ENCODE measurements at places on chromosomes 2 and 18.
A peak's percentile ranks its signal among the peaks of the same experiment; 100 is the strongest.

GRCh38 chr2:27583390-27583915 is 611 bp downstream of the ZNF512 start:
- DNase-seq, result no peak

- DNase-seq, result no peak
Observed at GRCh38 chr2:28035163-28035690, 144.7 kb downstream of the BABAM2 start.

- no peak for DNase-seq
Observed at GRCh38 chr2:98242003-98242402, 104.3 kb upstream of the CNGA3 start.

GRCh38 chr2:37634914-37635503 is 36.4 kb downstream of the CDC42EP3 start:
- DNase-seq, result no peak

- DNase-seq, result no peak
Observed at GRCh38 chr2:64605026-64605471, 48.7 kb downstream of the SERTAD2 start.

DNA sequence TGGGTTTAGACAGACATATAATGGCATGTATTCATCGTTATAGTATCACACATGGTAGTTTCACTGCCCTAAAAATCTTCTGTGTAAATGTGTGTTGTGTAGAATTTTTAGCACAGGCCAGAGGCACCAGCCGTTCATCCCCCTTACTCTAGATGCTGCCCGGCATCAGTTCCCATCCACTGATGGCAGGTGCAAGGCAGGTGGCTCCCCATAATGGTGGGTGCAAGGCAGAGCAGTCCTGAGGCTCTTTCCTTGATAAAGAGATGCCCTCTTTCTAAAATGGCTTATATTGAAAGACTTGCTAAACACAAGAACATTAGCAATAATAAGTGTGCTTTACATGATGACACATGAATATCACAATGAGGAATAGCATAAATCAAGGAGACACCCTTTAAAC is 508.5 kb downstream of the EPHA4 start:
- no peak for DNase-seq

GRCh38 chr2:158953926-158954763 is 14.3 kb upstream of the TANC1 start:
- DNase-seq, result peak; percentile 5

DNA sequence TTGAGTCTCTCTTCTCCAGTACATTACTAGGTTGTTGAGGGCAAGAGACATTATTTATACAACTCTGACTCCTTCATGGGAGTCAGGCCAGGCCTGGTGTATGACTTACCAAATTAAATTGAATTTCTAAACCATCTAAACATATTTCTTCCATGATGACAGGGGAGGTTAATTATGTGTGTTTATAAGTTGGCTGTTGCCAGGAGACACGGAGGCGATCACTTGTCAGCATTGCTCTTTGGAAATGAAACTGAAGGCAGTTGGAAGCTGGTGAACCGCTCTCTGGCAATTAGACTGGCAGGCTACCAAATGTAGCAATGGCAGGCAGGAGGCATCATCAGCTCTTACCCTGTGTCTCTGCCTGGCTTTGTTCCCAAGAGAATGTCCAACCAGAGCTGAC is 241.4 kb downstream of the KCNS3 start:
- DNase-seq, result no peak

DNA sequence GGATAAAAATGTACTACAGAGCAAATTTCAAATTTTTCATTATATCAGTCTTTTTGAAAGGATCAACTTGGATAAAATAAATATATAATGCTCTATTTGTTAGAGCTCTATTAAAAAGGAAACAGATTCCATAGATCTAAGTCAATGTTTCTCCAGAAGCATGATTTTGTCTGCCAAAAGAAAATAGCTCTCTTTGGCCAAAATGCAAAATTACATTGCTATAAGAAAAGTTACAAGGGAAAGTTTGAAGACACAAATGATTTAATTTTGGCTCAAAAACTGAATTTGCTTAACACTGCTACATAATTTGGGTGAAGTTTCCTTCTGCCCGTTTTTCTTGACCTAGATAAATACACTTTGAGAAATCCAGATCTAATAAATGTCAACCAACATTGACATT is 15.7 kb downstream of the C2orf69 start:
- DNase-seq, result no peak

DNA sequence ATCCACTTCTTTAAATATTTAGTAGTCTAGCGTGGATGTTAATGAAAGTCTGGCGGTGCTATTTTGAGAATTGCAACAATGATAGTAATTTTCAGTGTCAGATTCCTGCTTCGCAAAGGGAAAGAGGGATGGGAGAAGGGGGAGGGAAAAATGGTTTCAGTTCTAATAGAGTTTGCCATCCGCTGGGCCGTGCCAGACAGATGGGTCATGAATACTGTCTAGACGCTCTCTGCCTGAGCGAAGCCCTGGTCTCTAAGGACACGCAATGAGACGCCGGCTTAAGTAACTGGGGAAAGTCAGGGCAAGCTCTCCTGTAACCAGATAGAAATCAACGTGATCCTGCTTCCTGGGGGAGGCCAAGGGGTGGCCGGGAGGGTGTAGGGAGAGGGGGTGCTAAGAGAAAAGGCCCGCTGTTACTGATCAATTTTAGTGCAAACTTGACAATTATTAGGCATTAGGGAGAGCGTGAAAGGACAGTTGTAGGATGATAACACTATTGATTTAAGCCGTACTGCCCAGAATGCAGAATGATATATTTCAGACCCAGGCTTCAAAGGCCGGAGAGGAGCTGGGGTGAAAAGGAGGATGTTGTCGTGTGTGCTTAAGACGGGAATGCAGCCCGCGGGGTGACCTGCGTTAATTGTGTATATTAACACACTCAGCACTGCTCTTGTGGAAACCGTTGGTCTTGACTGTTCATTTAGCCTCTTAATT is 229.2 kb downstream of the LDLRAD4 start:
- no peak for DNase-seq

- no peak for DNase-seq
Observed at GRCh38 chr2:156322686-156323231, 9.8 kb downstream of the NR4A2 start.

GRCh38 chr2:209095432-209095831 is 328.4 kb upstream of the MAP2 start:
- DNase-seq, result no peak

GRCh38 chr2:148971547-148971946 is 67.0 kb upstream of the LYPD6B start:
- DNase-seq, result no peak

GRCh38 chr2:127170021-127170420 is 50.1 kb downstream of the CYP27C1 start:
- DNase-seq, result no peak

GRCh38 chr2:98801921-98802321 is 71.0 kb upstream of the MGAT4A start:
- no peak for DNase-seq

- no peak for DNase-seq
Observed at GRCh38 chr2:203432811-203433210, 102.3 kb downstream of the RAPH1 start.
